ENCODE measurements at places on chromosomes 11 and 22.

DNA sequence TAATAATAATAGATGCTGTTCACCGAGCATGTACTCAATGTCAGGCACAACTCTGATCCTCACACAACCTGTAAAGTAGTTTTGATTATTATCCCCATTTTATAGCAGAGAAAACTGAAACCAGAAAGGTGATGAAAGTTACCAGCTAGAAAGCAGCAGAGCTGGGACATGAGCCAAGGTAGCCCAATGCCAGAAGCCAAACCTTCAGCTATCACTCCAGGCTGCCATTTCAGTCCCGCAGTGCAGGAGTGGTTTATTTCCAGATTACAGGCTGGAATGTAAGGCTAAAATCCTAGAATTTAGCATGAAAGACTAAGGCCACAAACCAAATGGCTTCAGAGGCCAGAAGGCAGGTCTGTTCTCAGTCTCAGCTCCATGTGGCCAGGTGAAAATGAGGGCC is 108.8 kb downstream of the TENM4 start:
- DNase-seq, result no peak

GRCh38 chr22:28075358-28075981 is 156.4 kb upstream of the PITPNB start:
- DNase-seq, result no peak

- no peak for DNase-seq
Observed at GRCh38 chr11:6841694-6842093, 3.8 kb upstream of the OR10A5 start.

DNA sequence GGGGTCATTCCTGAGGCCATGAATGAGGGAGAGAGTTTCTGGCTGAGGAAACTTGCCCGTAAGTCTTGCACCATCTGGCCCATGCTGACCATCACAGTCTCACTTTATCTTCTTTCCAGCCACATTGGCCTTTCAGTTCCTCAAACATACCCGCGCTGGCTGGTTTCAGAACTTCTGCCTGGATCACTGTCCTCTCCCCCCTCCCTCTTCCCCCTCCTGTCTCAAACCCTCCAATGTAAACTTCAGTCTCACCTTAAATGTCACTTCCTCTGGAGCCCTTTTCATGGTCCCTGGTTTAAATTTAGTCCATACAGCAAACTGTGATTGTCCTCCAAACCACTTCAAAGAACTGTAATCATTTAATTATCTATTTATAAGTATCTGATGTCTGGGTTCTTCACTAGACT is 3.7 kb upstream of the TMEM109 start:
- DNase-seq, result no peak

DNA sequence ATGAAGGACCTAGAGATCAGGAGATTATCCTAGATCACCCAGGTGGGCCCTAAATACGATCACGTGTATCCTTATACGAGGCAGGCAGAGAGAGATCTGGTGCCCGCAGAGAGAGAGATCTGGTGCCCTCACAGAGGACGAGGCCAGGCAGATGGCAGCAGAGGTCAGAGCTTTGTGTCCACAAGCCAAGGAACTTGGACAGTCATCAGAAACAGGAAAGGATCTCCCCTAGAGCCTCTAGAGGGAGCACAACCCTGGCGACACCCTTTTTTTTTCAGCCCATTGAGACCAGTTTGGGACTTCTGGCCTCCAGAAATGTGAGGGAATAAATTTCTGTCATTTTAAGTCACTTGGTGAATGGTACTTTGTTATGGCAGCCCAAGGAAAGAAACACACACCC is 25.5 kb upstream of the TIMP3 start:
- no peak for DNase-seq

- DNase-seq, result no peak
Observed at GRCh38 chr11:75236062-75236461, 4.5 kb upstream of the TPBGL start.

DNA sequence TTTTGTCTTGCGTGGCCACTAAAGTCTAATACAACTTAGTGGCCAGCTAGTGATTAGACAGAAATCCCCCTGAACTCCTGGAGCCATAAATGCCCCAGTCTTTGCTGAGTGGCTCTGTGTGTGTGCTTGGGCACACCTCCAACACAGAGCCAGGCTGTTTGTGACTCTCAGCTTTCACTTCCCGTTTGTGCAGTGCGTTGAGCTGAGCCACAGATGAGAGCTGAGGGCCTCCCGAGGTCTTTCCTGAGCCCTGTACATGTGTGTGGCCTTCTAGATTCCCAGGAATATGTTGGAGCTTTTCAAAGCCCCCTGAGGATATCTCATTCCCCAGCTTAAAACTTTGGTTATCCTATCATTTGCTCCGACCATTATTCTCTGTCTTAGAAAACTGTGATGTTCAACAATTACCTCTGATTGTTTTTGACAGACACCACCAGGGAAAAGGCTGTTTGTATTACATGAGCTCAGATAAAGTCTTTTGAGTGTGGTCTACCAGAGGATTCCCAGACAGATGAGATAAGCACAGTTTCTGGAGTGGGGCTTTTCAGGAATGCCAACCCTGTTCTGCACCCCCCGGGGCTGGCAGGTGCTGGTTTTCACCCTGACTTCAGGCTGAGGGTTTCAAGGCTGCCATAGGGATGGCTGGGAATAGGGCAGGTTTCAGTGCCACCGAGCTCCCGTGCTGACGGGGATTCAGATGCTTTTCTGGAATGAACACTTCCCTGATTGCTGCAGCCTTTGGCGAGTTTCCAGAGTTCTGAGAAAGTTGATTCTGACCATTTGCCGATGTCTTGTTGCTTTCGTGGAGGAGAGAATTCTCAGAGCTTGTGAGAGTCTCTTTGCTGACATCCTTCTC is 23.8 kb downstream of the IGHMBP2 start:
- DNase-seq, result no peak

DNA sequence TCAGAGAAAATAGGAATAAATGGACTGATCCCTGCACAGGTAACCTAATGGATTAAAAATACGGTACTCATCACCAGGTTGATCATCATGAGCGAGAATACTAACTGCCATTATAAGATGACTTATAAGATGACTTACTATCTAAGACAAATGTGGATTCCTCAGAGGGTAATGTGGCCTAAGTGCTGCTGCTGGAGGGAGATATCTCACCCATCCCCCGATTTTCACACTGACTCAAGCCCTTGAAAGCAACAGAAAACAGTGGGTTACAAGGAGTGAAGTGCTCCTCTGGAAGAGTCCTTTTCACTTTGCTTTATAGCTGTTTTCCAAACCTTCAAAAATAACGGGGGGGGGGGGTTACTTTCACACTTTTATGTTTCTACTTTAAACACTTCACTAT is 920 bp downstream of the TMEM218 start:
- no peak for DNase-seq

GRCh38 chr22:49925525-49926128 is 7.2 kb downstream of the CRELD2 start:
- DNase-seq, result no peak

DNA sequence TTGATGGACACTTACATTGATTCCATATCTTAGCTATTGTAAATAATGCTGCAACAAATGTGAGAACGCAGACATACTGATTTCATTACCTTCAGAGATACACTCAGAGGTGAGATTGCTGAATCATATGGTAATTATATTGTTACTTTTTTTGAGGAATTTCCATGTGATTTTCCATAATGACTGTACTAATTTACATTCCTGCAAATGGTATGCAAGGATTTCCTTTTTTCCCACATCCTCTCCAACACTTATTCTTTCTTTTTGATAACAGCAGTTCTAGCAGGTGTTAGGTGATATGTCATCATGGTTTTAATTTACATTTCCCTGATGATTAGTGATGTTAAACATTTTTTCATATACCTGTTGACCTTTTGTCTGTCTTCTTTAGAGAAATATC is 207.7 kb downstream of the C11orf87 start:
- DNase-seq, result no peak

- no peak for DNase-seq
Observed at GRCh38 chr11:6062691-6063358, 32.3 kb upstream of the OR56A1 start.

GRCh38 chr22:43188829-43189545 is 2.1 kb upstream of the TTLL12 start:
- DNase-seq, result no peak

GRCh38 chr11:8426076-8426475 is 162.4 kb upstream of the LMO1 start:
- DNase-seq, result no peak

- peak; percentile 84 for DNase-seq
Observed at GRCh38 chr11:3160252-3161031, 4.7 kb downstream of the OSBPL5 start.

DNA sequence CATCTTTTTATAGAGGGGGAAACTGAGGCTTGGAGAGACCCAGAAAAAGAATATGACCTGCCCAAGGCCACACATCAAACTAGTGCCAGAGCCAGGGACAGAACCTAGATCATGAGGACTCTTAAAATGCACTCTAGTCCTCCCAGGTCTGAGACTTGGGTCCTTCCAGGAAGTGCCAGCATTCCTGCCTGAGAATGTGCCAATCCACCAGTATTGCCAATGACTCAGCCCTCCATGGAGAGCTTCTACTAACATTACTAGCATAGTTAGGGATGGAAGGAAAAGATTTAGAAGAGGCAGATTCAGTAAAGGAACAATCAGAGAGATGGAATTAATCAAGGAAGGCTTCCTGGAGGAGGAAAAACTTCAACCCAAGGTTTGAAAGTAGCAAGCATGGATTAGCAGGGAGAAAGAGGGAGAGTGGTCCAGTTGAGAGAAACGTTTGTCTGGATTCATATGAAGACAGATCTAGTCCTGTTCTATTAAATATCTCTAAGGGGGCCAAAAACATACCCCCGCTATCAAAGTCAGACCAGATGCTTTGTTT is 20.1 kb upstream of the SMIM35 start:
- no peak for DNase-seq

DNA sequence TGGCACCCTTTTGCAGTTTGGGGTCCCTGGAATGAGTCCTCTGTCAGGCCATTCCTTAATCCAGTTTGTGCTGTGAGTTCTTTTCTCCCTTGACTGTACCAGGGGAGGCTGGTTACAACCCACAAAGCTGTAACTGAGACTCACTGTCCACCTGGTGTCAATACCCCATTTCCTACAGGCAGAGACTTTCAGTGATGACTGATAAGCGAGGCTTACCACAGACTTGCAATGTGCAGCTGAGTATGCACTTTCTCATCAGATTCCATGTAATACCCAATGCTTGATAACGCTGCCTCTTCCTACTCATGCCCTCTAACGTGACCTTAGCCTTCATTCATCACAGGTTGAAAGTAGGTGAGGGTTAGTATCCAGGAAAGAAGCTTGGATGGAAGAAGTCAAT is 120.1 kb downstream of the INSC start:
- no peak for DNase-seq

GRCh38 chr11:87465716-87466115 is 428.0 kb downstream of the TMEM135 start:
- no peak for DNase-seq

DNA sequence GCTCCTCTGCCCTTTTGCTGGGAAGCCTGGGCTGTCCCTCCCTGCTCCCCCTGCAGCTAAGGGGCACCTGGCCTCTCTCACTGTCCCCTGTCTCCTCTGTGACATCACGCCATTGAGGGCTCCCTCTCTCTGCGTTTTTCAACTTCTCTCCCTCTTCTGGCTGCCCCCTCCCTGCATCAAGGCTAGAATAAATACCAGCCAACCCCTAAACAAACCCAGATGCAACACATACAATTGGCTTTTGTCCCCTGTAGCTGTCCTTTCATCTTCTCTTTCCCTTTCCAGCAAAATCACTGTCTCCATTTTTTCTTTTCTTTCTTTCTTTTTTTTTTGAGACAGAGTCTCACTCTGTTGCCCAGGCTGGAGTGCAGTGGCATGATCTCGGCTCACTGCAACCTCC is 3.3 kb upstream of the MIEF1 start:
- DNase-seq, result no peak

DNA sequence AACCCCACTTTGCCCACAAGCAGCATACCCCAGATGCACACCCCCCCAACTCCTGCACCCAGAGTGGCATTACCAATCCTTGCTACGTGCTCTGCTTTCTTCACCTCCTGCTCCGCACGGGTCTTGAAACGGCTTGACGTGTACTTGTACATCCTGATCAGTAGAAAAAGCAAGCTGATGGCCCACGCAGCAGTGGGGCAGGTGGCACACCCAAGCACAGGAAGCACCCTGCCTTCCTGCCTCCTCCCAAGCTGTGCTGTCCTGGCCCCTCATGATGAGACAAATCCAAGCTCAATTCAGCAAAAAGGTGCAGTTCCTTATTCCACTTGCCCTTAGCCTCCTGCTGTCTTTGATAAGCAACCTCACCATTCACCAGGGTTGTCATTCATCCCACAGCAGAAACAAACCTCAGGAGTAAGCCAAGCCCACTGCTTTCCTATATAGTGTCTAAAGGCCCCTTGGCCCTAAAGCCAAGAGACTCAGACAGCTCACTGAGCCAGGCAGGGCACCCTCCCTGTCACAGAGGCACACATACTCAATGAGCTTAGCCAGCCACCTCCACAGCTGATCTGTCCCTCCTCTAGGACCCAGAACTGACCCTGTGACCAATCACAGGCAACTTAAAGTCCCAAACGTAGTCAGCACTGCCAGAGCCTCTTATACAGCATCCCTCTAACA is 27.8 kb downstream of the MORC2 start:
- no peak for DNase-seq

DNA sequence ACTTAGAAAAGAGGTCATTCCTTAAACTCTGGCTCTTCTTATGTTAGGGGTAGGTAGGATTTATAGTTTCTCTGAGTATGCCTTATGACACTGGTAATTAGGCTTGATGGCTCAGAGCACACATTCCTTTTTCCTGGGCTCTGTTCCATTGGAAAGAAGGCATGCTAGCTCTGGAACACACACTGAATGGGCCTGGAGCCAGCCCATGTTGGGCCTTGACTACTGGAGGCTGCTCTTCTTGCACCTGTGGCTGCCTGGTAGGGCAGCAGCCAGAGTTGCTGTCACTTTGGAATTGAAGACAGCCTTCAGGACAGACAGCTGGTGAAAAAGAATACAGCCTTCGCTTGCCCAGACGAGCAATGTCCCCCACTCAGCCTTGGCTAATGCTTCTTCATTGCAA is 18.2 kb downstream of the MCAM start:
- DNase-seq, result no peak

DNA sequence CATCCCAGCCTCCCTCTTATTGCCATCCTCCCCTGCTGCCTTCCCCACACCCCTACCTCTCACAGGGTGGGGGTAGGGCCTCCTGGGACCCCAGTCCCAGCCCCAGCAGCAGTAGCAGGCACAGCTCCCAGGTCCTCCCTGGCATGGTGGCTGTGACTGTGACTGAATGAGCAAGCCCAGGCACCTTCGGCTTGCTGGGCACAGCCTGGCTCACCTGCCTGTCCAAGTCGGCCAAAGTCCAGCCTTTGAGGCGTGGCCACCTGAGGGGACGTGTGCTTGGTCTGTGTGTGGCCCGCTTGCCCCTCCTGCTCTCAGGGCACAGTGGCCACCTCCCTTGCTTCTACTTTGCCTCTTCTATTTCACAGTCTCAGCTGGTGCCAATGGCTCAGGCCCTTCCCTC is at the start of gene TREH:
Gene TREH, minus strand, starts transcription at position 168 of the 400 bp plus-strand sequence. Its CDS starts 23 bp downstream, at position 145.
- DNase-seq, result no peak

Data from NCI-H526 treated with DMSO at 0.1 percent for 48 hours (cell line).